ENCODE measurements at places on chromosomes 5 and 9. TPM values are rescaled to one million over a fixed set of nuclear protein-coding genes. Genes with fewer than 3 reads are reported as not detected.

Gene SLC1A1
- total RNA-seq = 0.57 TPM

Gene OTULINL
- 0.27 TPM for total RNA-seq

Gene BARHL1
- not detected for total RNA-seq

Gene CLINT1
- total RNA-seq = 56.2 TPM

Gene CCDC187
- total RNA-seq = 0.56 TPM

Gene TMEM174
- total RNA-seq = not detected

- DNase-seq = no peak
Measured at GRCh38 chr5:172185096-172185461, 2.9 kb downstream of the STK10 start.

GRCh38 chr9:126389992-126390391, 63.4 kb downstream of the MVB12B start:
- DNase-seq = no peak

- no peak for DNase-seq
Measured at GRCh38 chr9:95189251-95190098, 128.0 kb downstream of the FANCC start.

- no peak for DNase-seq
Measured at GRCh38 chr9:73411494-73411893, 259.8 kb downstream of the ANXA1 start.

DNA sequence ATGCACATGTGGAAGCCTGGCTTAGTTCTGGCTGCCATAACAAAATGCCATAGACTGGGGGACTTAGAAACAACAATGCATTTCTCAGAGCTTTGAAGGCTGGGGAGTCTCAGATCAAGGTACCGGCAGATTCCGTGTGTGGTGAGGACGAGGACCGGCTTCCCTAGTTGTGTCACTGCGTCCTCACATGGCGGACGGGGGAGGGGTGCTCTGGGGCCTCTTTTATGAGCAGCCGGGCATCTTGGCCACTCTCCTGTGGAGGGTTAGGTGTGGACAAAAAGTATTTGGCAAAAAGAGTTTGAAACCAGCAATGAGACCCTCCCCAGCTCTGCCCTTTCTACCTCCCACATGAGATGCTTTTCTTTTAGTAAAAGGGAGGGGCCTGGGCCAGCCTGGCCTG, 118.5 kb upstream of the LPCAT1 start:
- no peak for DNase-seq

GRCh38 chr9:88460587-88461332, 72.5 kb downstream of the SPIN1 start:
- DNase-seq = no peak

DNA sequence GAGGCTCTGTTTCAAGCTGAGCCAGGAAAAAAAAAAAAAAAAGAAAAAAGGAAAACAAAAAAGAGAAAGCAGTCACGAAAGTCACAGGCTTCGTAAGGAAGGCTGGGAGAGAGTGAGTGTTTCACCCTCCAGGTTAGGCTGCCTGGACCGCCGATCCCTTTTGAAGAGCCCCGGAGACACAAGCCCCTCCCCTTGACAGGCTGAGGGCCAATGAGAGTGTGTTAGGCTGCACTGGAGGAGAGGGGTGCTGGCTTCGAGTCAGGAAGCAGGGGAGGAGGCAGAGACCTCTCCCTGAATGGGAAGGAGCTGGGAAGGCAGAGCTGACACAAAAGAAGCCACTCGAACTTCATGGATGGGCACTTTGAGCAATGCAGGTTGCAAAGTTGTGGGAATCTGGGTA, at the start of gene NMUR2:
Gene NMUR2 (minus strand): TSS at position 135 of the 400 bp plus-strand sequence. CDS start 166 bp downstream, outside the sequence.
- no peak for DNase-seq

DNA sequence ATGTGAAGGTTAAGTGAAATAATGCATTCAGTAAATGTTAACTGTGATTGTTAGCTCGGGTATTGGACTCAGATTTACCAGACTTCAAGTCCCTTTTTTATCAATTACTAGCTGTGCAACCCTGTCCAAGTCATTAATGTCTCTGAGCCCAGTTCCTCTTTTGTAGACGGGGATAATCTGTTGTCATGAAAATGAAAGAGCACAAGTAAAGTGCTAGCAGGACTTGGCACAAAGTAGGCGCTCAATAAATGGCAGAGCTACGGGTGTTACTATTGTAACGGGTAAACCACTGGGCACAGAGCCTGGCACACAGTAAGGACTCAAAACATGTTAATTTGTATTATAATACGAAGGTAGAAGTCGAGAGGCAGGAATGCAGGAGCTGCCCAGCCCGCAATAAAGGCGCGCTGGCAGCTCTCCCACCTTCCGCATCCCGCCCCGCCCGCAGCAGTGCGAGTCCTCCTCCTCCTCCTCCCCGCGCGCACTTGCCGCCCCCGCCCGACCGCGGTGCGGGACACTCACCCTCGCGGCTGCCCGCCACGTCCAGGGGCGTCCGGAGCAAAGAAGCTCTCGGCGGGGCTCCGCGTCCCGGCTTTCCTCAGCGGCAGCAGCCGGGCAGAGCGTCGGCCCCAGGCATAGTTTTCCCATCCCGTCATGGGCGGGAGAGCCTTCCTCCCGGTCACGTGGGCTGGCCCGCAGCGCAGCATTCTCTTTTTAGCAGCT, at the start of gene C1QTNF2:
Gene C1QTNF2 (minus strand): TSS at position 637 of the 723 bp plus-strand sequence. CDS start 15,615 bp downstream, outside the sequence.
- peak; percentile 71 for DNase-seq

DNA sequence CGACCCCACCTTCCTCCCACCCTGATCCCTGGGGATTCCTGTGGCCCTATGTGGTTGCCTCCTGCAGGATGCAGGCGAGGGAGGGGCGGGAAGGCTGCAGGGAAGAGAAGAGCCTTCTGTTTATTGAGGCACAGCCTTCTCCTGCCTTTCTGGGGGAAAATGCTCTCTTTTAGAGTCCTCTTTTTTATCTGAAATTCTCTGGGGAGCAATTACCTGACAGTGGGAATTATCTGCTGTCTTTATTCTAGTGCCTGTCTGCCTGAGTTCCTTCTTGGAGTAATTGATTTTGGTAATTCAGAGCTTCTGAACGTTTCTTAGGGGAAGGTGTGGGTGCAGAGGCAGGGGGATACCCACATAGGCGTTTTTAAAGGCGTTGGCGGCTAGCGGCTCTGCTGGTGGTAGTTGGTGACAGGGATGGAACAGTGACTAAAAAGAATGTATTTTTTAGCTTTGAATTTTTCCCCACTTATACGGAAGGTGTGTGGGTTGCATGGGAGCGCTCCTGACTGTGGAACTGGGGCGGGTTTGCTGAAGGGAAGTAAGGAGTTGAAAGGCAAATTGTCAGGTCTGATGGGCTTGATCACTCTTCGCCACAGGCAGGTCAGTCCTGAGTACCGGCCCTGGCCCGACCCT, 35.2 kb upstream of the DAB2IP start:
- DNase-seq = no peak

GRCh38 chr9:135607401-135608293, 31.7 kb downstream of the GLT6D1 start:
- DNase-seq = no peak

- DNase-seq = no peak
Measured at GRCh38 chr5:167514461-167514860, 777.0 kb upstream of the WWC1 start.

- DNase-seq = no peak
Measured at GRCh38 chr5:153827397-153827796, 211.3 kb downstream of the FAM114A2 start.

DNA sequence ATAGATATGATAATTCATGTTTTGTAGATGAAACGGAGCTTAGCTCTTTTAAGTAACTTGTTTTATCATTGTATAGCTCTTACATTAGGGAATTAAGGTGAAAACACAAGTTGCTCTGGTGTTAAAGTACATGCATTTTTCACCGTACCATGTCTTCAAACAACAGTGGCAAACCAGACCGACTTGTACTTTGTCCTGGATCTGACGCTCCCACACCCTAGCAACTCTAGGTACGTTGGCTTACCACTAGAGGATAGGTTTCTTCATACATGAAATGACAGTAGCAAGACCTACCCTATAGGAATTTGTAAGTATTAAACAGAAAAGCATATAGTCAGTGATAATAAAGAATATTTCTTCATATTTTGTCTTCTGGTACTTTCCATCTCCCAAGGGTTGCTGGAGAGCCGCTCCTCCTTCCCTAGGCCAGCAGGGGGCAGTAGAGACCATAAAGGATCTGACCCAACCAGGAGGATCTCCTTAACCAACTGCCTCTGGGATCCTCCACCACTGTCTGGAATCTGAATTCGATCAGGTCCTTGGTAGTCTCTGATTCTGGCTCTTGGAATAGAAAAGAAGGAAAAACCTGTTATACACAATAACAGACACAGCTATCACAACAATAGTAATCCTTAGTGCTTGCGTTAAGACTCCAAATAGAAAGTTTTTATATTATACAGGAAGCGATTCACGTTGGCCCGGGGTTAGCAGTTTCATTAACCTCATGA, 136.7 kb downstream of the CAVIN4 start:
- DNase-seq = peak; percentile 83

DNA sequence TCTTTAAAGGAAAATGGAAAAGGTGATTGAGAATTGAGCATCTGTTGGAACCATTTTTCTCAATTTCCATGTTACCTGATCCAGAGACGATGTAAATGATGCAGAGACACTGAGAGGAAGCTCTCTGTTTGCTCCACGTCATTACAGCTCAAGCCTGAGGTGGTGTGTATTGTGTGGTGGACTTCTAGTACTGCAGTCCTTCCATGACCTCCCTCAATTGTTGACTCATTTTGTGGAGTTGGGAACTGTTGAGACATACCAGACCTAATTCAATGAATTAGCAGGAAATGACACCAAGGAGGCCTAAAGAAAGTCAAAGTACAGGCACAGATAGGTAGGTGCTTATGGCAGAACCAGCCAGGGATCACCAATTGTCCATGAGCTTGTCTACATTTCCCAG, 15.6 kb upstream of the LVRN start:
- peak; percentile 37 for DNase-seq
